ENCODE measurements at places on chromosomes 12 and 14.

GRCh38 chr14:63383776-63384367 is 65.1 kb upstream of the GPHB5 start:
- peak; percentile 56 for DNase-seq

DNA sequence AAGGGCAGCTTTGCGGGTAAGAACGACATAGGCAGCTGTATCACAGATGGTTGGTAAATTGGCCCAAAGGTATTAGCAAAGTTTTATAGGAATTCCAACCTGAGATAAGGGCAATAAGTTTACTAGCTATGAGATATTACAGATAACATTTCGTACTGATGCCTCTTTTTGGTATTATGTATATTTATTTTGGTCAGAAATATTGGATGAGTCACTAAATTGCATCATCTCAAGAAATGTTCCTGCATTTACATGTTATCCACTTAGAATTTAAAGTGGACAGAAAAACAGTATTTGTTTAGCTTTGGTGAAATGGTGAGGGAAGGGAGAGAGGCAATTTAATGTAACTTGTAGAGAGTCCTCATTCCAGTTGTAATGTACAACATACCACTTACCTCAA is 65.1 kb upstream of the PZP start:
- no peak for DNase-seq

DNA sequence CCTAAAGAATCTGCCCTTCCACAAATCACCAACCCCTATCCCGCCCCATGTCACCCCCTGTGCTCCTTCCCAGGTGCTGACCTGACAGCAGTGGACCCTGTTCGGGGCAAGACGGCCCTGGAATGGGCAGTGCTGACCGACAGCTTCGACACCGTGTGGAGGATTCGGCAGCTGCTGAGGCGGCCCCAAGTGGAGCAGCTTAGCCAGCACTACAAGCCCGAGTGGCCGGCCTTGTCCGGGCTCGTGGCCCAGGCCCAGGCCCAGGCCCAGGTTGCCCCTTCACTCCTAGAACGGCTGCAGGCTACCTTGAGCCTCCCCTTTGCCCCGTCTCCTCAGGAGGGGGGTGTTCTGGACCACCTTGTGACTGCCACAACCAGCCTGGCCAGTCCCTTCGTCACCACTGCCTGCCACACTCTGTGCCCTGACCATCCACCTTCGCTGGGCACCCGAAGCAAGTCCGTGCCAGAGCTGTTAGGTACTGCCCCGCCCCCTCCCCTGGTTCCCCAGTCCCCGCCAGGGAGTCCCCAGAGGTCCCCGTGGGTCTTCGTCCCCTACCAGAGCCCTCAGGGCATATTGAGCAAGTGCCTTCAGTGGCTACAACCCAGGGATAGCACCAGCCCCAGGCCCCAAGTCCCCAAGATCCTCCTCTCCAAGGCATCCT is 2.7 kb downstream of the ANKRD33 start:
- no peak for DNase-seq

DNA sequence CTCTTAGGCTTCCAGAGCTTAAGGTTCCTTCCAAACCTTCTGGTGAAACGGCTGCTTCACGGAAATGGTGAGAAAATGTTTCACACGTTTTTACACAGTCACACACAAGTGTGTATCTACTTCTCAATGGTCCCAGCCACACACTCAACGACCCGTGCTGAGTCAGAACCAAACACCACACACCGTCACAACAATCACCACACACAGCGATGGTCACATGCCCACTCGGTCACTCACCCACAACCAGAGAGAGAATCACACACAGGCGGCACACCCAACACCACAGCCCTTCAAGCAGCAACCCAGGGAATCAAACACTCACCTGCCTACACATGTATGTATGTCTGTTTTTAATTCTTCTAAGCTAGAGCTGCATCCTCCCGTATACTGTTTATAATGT is 12.6 kb upstream of the PLEKHD1 start:
- DNase-seq, result no peak

DNA sequence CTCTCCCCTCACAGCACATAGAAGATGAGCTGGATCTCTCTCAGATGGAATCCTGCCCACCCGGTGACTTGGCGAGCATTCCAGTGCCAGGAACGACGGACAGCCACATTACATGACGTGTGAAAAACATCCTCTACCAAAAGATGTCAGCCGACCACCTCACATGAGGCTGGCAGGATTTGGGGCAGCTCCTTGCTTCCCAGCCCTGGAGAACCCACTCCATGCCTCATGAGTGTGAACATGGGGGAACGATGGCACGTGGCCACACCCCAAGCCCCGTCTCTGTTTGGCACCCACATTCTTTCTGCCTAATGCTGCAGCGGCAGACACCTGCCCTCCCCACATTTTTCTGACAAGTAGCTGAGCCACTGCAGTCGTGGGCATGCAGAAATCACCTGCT is 202.5 kb downstream of the CALM1 start:
- DNase-seq, result no peak

DNA sequence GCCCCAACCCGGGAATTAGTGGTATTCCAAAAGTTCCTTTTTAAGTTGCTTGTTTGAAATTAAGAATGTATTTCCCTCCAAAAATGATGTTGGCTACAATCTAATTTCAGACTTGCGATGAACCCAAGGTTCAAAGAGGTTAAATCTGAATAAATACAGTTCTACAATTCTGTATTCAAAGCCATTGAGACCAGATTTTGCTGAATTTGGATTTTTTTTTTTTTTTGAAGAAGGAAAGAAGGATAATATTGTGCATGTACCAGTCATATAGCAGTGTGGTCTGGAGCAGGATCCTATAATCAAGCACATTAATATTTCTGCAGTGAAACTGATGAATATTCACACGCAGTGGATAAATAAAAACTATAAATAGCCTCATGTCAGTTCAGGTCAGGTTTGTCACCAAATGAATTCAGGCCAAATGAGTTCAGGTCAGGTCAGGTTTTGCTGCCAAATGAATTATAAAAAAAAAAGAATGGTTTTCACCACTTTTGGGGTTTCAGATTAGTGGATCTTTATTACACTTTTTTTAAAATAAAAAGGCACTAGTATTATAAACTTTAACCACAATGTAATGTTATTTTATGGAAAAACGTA is 69.5 kb downstream of the CRADD start:
- DNase-seq, result no peak

GRCh38 chr14:61434311-61434710 is 112.9 kb downstream of the PRKCH start:
- no peak for DNase-seq

DNA sequence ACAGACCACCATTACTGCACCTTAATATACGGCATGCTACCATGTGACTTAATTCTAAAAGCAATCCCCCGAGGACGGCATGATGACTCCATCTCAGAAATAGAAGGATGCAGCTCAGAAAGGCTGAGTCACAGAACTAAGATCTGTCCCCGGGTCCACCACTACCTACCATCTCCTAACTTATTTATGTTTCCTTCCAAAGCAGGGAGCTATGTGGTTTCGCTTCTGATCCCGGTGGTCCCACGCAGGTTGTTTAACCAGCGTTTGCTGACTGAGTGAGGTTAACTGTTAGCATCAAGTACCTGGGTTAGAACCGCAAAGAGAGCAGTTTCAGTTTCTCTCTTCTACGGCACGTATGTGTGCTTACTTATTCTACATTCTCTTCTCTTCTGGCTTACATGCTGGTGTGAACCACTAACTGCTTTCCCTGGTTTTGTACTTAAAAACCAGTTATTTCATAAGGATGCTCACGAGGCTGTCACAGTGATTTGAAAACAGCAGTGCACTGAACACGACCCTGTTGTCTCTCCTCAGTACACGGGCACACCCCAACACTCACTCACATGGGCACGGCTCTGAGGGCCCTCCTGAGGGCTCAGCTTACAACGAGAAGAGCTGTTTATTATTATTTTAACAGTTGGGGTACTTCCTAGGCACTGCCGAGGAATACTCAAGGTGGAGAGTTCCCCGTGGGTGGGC is 66.7 kb downstream of the CCDC88C start:
- DNase-seq, result no peak

Measured in KBM-7 (cell line).